Ureter (tissue), 1 donor: ENCODE measurements at places on chromosomes 7 and 10. TPM values are rescaled to one million over a fixed set of nuclear protein-coding genes. Genes with fewer than 3 reads are reported as not detected.

GRCh38 chr7:4794591-4795350 is 19.3 kb downstream of the AP5Z1 start:
- no peak for DNase-seq

DNA sequence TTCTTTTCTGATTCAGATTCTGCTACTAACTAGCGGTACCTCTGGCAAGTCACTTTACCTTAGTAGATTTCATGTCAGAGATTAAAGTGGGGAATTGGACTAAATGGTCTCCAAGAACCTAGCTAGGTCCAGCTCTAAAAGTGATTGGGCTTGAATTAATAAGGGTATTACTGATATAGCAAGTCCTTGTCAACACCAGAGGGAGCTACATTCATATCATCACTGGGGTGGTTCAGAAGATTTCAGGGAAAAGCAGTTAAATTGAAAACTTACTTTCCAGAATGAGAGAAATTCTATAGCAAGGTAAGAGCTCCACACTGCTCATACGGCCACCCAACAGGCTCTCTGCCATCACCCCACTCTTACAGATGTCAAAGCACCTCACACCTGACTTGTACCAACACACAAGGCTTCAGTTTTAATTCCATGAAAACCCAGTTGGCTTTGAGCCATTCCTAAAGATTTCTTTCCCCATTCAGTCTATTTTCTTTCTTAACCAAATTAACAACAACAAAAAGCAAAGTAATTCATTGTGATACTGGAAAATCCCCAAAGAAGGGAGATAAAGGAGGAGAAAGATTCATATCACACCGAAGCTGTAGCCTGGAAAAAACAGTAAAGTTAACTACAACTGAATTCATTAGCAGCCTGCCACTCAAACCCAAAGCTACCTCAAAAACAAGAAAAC is 38.0 kb upstream of the SPOCK2 start:
- no peak for DNase-seq

Gene IFIT3
- 10.2 TPM for total RNA-seq

DNA sequence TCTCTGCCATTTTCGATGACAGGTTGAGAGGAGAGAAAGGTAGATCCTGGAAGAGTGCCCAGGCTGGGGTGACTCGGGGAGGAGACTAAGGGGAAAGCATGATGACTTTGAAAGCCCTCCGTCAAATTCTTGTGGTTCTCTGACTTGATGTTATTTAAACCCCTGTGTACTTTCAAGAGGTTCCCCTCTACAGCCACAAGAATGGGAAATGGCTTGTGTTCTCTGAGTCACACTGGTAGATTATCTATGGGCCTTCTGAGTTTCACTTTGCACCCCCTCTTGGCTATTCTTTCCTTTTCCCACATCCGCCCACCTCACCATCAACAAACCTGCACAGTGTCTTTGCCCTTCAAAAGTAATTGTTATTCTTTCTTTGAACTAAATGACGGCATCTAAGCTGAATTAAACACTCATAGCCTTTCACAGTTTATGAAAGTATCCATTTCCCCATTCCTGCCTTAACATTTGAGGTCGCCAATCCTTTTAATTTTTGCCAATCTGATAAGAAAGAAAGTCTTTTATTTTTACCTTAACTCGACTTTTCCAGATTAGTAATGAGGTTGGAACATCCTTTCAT is 24.1 kb downstream of the PRF1 start:
- DNase-seq = no peak

Gene MYH16
- not detected for total RNA-seq

Gene LDB3
- total RNA-seq = 15.9 TPM

- DNase-seq = no peak
These were observed 3.1 kb downstream of the PCOLCE start for GRCh38 chr7:100604976-100605911.

Gene IGFBP1
- total RNA-seq = not detected

Gene FAM25A
- total RNA-seq = not detected

Gene AOC1
- total RNA-seq = 1.5 TPM

DNA sequence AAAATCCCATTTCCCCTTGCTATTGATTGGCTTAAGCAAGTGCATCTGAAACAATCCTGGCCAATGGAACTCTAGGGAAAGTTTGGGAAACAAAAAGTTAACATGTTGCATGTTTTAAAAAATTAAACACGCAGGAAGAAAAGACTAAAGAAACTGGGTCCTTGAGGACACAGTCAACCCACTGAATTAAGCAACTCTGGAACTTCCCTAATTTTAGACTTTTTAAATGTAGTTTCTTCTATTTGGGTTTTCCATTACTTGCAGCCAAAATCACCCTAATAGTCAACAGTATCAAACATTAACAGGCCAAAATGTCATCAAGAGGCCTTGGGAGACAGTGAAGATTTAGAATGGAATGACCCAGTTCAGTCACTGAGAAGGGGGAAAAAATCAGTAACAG is 40.6 kb downstream of the OSBPL3 start:
- no peak for DNase-seq

DNA sequence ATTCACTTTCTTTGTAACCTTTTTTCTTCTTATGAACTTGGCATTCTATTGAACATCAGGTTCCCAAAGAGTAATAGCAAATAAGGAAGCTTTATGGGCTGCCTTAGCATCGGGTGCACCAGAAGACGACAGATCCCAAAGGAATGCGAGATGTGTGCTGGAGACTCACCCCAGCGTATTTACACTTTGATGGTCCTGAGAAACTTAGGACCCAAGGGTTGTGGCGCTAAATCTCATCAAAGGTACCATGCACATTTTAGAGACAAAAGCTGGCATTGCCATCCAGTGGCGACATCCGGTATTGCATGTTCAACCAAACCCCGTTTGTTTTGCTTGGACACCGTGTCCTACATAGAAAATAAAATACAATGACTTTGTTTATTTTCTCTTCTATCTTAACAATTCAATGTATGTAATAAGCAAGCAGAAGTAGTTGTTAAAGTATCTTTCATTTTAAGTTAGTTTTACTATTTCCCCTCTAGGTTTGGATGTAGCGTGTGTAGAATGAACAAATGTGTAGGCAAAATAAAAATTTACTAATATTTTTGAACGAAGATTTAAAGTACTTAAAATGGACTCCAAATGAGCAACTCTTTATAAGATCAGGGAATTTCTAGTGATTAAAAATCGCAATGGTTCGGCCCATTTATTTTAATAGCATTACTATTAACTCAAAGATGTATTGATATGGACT is 1154.8 kb downstream of the GATA3 start:
- DNase-seq = peak; percentile 79
